ENCODE measurements at places on chromosomes 5 and 9.

DNA sequence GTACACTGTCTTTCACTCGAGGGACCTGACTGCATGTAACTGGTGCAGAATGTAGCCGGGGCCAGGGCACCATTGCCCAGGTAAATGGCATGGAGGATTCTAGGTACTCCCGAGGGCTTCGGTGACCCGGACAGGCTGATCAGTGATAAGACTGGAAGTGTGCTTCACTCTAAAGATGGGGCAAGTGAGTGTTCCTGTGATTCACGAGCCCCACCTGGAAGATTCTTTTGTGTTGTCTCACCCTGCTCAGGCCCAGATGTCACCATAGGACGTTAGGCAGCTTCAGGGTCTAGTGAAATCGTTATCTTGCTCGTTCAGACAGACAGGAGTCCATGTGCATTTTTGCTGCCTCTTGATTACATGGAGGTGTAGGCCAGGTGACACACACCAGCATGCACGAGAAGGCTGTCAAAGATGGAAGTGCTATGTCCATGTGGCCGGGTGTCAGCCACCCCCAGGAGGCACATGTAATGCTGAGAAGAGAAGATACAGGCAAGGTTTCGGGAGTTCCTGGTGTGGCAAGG, 73.9 kb downstream of the WNK2 start:
- DNase-seq: no peak

GRCh38 chr5:158055111-158055501, 196.2 kb upstream of the CLINT1 start:
- DNase-seq: no peak

GRCh38 chr5:171306781-171307591, 2.1 kb upstream of the TLX3 start:
- no peak for DNase-seq

DNA sequence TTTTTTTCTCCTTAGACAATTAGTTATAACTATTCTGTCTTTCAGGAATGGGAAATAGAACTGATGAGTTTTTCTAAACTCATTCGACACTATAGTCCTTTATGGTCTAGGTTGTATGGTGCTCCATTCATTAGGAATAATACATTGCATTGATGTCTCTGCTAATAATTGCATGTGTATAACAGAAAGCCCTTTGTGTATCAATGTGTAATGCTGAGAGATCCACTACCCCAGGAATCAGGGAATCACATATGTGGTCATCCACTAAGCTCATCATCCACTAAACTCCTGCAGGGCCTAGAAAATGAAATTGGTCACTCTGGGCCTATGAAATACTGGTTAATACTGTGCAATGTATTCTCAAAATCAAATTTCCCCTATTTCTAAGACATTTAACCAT, 242.0 kb upstream of the CDH18 start:
- no peak for DNase-seq

- DNase-seq: no peak
Observed at GRCh38 chr9:101995231-101995630, 256.8 kb upstream of the GRIN3A start.

GRCh38 chr9:37617832-37618231, 25.4 kb upstream of the TOMM5 start:
- no peak for DNase-seq

DNA sequence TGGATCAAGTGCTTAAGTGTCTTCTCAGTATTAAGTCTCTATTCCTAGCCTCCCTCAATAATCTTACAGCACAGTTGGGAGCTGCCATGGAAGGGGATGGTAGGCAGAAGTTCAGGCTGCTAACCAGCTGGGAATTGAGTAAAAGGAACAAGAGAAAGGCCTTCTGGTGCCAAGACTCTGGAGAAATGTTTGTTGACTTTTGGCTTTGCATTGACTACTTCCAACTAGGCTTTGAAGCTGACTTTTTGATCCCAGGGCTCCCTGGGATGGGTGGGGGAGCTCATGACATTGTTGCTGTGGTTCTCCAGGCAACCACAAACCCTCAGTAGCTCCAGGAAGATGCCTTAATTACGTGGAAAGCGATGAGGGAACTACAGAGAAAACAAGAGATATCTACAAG, 85.2 kb upstream of the HTR4 start:
- no peak for DNase-seq

- DNase-seq: no peak
Observed at GRCh38 chr5:82335806-82336205, 57.7 kb upstream of the RPS23 start.

All from esophagus squamous epithelium (tissue), 5 donors.